ENCODE measurements at places on chromosomes 4 and X.

DNA sequence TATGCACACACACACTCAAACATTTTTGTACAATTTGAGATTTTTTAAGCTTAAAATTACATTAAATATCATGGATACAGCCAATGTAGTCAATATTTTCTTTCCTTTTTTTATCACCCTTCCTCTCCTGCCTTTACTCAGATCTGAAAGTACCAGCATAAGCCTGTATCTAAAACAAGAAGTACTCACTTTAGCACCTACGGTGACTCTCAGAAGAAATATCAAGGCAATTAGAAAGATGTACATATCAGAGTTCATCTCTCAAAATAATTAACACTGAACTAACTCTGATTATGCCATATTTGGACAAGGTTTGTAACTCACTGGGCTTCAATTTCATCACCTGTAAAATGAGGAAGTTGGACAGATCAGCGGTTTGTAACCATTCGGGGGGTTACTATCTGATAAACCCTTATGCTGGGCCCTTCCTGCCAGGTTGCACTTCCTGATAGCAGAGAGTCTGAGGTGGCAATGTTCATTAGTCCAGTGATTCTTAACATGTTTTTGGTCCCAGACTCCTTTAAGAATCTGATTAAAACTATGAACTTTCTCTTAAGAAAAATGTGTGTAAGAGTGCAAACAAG lies 5.7 kb upstream of the GPR174 start:
- DNase-seq = no peak

DNA sequence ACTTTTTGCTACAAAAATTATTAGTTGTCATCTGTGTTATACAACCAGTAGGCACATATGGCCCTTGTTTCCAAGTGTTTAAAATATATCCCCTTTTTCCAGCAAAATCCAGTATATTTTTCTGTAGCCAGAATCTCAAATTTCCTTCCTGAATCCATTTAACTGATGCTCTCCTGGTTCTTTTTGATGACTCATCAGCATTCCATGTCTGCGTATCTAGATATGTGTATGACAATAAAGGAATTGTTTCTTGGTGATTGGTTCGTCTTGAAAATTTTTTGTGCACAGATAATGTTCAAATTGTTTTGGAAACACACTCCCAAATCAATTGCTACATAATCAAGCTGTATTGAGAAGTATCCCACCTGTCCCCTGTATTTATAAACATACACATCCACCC lies 98.3 kb downstream of the ITM2A start:
- no peak for DNase-seq

- DNase-seq = no peak
Observed at GRCh38 chrX:150007356-150007755, 69.1 kb upstream of the EOLA2 start.

DNA sequence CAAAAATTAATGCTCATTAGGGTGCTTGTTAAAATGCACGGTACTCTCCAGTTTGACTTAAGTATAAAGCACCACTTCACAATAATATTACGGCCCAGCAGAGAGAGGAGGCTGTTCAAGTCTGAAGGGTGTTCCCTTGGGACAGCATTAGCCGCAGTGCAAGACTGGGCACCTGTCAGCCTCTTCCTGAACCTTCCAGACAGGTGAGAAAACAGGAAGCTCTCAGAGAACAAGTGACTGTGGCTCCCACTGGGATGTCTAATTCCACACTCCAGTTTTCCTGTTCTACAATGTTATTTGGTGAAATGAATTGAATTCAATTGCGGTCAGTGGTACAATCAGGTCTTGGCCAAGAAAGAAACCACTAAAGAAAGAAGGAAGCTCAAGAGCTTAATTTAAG lies 414.4 kb downstream of the SMARCA1 start:
- DNase-seq = no peak

DNA sequence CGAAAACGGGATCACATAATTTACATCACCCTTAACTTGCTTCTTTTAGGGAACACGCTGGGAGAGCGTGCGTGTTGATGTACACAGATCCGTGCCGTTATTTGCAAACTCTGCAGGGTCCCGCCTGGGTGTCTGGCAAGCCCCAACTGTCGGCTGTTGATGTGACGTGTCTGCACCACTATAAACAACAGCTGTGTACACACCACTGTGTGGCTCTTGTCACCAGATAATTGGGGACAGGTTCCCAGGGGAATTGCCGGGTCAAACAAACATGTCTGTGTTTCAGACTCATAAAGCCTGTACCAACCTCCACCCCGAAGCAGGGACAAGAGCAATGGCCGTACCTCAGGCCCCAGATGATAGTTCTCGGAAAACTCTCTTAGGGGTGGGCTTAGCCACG lies 105.0 kb upstream of the AFAP1 start:
- peak; percentile 99 for DNase-seq

DNA sequence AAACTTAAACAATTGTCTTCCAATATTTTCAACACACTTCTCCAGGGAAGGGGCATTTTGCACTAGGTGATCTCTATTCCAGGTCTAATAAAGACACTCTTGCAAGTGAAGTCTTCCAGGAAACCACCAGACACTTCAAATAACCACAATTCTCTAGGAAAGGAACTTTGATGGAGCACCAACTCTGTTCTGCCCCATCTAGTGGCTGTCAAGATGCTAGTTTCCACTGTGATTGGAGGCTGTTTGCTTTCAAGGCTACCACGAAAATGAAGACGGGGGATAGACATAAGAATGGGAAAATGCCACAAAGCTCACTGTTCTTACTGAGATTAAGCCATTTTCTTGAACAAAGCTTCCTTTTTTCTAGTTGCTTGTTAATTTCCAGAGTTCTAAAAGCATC lies 100.6 kb upstream of the F9 start:
- no peak for DNase-seq

All from NCI-H1417 treated with DMSO at 0.1 percent for 48 hours (cell line).